Body of pancreas (tissue), 4 donors: ENCODE measurements at places on chromosomes 7 and 10.
A peak's percentile ranks its signal among the peaks of the same experiment; 100 is the strongest.

GRCh38 chr7:158563051-158563450 lies 24.6 kb downstream of the PTPRN2 start:
- DNase-seq: no peak

DNA sequence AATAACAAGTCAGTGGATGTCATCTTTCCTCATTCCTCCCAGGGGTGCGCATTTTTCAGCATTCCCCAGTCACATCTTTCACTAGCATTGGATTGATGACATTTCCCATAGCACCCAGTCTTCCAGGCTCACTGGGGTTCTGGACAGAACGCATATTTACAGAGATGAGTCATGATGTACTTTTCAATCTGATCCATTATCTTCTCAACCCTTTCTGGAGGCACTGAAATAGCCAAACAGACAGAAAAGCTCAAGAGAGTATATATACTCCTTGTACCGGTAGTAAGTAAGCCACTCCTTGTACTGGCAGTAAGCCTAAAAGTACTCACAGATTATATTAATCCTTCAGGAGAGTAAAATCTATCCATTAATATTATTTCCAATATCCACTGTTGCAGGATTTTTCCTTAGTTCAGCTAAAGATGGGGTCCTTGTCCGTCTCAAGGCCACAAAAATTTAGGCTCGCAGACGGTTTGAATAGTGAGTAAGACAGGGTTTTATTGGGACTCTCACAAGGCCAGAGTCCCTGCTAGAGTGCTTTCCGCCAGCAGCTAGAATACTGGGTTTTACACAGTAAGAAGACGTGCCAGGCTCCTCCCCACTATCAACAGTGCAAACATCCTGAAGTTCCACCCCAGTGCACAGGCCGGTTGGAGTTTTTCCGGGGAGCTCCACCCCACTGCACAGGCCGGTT lies 60.8 kb downstream of the MDH2 start:
- DNase-seq: peak; percentile 79

DNA sequence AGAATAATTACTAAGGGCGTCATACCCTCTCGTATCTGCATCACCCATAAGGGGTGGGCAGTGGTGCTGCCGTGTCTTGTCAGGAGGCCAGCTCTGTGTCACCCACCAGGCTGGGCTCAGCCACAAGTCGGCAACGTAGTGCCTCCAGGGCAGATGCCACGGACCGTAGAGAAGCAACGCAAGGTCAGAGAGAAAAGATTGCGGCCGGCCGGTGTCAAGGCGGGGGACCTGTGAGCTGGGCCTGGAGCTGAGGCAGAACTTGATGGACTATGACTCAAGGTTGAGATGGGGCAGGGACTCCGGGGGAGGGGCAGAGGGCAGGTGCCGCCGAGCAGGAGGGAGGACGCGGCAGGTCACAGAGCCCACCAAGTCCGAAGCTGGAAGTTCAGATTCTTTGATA lies 29.5 kb downstream of the FOXK1 start:
- no peak for DNase-seq

DNA sequence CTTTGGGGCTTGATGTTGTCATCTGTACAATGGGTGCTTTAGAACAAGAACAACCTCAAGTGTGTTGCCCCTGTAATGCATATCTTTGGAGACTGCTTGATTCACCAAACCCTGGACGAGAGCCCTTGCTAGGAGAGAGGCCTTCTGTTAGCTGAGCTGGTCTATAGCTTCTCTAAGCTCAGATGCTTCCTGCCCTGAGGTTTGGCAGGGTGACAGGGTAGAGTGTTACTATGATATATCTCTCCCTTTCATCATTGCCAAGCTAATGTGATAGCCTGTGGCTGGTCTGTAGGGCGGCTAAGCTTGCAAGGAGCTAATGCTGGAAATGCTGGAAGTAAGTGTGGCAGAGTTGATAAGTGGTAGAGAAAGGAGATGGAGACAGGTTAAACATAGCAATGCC lies 364.1 kb downstream of the RPS24 start:
- DNase-seq: no peak

GRCh38 chr10:34538281-34538829 lies 276.7 kb downstream of the PARD3 start:
- no peak for DNase-seq

- DNase-seq: no peak
Observed at GRCh38 chr7:149020483-149020882, 7.8 kb downstream of the PDIA4 start.

DNA sequence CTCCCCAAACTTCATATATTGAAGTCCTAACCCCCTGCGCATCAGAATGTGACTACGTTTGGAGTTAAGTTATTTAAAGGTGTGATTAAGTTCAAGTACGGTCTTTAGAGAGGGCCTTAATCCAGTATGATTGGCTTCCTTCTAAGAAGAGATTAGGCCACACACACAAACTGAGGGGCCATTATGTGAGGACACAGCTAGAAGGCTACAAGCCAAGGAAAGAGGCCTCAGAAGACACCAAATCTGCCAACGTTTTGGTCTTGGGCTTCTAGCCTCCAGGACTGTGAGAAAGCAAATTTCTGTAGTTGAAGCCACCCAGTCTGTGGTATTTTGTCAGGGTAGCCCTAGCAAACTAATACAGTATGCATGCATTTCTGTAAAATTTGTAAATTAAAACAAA lies 41.7 kb downstream of the REEP3 start:
- no peak for DNase-seq

DNA sequence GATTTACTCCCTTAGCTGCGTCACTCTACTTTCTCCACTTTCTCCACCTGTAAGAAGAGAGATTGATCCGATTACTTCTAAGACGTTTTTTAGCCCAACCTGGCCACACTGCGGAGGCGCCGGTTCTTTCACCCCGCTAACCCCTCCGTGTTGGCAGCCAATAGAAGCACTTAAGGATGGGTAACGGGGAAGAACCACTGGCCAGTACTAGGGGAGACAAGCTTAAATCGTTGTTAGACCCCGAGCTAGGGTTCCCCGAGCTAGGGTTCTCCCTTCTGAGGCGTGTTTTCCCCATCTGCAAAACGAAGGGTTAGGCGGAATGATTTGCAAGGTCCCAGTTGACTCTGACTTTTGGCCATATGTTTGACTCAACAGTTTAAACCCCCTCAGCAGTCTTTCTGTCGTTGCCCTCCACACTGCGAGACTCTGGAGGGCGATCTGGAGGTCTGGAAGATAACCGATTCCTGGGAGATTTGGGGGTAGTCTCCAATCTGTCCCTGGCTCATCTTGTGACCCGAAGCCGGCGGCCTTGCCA lies 644 bp downstream of the UMAD1 start:
- peak; percentile 14 for DNase-seq

GRCh38 chr7:99035723-99036545 lies 108.0 kb downstream of the SMURF1 start:
- no peak for DNase-seq
